ENCODE measurements at places on chromosomes 2 and 18.

GRCh38 chr2:95031076-95031725, 5.7 kb downstream of the MAL start:
- no peak for DNase-seq

- DNase-seq, result no peak
Measured at GRCh38 chr2:45469314-45470099, 141.6 kb downstream of the SRBD1 start.

GRCh38 chr2:237820421-237820820, 21.8 kb downstream of the RBM44 start:
- DNase-seq, result no peak

DNA sequence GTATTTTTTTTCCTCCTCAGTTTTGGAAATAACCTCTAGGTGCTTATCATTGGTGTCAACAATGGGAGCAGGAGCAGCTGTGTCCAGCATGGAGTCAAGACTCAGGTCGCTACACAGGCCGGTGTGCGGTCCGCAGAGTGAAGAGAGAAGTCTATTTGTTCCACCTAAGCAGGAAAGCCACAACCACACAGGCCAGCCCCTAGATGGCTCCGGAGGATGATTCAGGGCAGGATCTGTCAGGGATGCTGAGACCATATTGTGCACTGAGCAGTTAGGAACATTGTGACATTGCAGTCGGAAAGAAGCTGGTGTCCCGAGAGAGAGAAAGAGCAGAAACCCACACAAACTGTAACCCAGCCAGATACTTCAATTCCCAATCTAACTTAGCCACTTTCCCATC, 136.9 kb downstream of the GAREM1 start:
- DNase-seq, result no peak

DNA sequence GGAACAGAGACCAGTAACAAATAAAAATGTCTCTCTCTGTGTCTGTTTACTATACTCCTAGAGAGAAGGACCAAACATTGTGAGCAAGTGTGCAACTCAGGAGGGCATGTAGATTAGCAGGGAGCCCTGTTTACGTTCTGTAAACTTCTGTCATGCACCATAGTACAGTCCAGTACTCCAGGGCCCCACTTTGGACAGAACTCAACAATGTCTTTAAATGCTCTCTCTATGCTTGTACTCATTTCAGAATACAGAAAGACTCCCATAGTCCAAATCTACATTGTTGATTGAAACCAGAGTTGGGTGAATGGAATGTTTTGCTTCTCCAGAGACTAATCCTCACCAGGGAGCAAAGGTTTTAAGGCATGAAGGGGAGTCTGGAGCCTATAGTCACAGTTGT, 934.8 kb downstream of the NRXN1 start:
- no peak for DNase-seq

DNA sequence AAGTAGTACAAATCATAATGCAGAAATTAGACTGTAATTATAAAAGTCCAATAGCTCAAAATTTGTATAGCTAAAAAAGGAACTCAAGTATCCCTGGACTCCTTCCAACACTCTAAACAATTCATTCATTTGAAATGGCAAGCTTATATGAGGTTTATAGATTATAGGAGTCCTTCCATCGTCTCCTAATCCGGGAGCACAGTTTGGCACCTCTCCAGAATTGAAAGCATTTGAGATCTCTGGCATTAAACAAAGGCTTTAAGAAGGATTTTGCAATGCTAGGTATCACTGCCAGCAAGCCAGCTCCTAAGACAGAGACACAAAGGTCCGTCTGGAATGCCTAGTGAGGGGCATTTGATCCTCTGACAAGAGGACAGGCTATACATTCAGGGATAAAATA, 90.9 kb downstream of the ACVR1 start:
- DNase-seq, result no peak

GRCh38 chr2:157684940-157685466, 56.3 kb upstream of the ACVR1C start:
- DNase-seq, result no peak

- no peak for DNase-seq
Measured at GRCh38 chr2:233280114-233280693, 27.4 kb upstream of the SAG start.

DNA sequence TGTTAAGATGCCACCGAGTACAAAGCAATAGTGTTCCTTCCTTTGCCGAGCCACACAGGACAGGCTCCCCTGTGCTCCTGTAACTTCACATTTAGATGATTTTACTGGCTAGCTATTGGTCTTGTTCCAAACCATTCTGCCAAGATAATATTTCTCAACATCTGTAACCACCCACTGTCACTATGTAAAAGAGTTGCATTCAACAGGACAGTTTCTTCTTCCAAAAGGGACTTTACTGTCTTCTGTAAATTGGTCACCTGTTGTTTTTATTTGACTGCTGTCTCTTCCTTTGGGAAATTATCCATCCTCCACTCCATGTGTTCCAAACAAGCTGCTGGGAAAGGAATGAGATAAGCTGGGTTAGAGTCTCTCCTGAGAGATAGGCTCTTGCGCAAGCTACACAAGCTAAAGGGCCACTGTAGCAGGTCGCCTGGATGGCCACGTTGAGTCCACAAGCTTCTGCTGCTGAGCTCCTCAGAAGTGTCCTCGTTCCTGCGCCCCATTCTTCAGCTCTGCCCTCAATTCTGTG, 14.4 kb upstream of the BZW1 start:
- DNase-seq, result no peak

DNA sequence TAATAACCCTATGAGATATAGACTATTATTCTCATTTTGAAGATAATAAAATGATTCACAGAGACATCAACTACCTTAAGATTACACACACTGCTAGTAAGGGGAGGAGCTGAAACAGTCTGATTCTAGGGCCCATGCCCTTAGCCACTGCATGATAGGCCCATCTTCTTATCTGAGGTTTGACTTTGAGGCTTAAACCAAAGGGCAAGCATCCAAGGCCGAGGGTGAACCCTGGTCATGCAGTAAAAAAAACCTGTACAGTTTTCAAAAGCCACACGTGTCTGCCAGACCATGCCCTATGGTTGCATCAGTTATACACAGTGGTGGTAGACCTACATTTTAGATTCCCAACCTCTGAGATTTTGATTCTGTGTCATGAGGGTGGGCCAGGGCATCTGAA, 44.8 kb downstream of the POLE4 start:
- no peak for DNase-seq

GRCh38 chr2:233819884-233820773, 34.2 kb downstream of the HJURP start:
- DNase-seq, result no peak

DNA sequence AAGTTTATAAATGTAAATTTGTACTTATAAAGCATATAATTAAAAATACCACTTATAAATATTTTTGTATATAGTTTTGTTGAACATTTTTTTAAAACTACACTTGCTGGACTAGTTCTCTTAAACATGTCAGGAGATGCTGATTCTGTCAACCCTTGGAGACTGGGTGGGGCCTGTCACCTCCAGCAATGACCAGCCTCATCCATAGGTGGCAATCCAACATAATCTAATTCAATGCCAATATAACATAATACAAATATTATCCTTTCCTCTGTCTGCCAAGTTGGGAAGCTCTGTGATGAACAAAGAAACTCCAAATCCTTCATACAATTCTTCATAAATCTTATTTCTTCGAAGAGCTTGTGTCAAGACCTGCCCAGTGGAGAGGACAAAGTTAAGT, 140.4 kb downstream of the RBMS1 start:
- no peak for DNase-seq

DNA sequence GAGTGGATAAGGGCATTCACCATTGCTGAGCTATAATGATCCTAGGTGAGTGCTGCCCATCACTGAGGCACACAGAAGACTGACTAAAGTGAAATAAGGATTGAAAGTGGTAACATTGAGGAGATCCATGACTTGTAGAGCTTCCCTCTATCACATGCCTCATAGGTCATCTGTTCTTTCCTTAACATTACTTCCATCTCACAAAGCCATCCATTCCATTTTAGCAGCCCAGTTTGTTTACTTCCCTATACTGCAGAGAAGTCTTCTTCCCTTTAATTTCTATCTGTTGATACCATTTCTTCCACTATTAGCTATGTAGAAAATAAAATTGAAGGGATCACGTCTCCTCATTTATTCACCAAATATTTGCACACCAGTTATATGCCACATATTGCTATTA, 32.1 kb downstream of the ME2 start:
- no peak for DNase-seq

DNA sequence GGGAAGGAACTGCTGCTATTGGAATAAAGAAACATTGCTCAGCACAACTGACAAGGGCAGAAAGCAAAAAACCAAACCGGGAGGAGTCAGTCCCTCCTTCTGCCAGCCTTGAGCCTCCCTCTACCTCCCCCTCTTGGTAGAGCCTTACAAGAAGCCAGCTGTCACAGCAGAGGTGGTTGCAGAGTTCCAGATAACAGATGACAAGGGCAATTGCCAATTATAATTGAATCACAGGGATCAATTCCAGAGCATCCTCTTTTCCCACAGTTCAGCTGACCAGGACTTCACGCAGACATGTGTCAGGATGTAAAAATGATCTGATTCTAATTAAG, 548.2 kb upstream of the LRRTM1 start:
- DNase-seq, result no peak

DNA sequence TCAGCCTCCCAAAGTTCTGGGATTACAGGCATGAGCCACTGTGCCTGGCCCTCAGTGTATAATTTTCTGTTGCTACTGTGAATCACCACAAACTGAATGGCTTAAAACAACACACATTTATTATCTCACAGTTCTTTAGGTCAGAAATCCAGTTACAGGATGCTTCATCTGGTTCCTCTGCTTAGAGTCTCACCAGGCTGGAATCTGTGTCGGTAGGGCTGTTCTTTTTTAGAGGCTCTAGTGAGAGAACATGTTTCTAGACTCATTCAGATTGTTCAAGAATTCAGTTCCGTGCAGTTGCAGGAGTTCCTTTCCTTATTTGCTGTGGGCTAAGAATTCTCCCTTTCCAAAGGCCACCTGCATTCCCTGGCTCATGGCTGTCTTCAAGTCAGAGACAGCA, 22.2 kb downstream of the CCDC121 start:
- DNase-seq, result no peak

DNA sequence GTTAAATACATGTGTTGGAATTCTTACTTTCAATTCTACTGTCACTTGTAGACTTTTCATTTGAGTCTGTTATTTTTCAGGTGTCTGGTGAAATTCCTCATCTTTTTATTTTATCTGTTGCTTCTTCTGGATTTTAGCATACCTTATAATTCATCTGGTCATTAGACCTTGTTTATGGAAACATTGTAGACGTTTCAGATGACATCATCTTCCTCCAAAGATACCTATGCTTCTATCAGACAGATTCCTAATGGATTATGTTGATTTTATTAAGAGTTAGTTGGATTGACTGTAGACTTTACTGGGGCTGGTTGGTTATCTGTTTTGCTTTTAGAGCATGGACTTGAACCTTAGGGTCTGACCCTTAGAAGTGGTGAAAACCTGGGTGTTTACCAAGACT, 15.3 kb upstream of the MFSD2B start:
- no peak for DNase-seq

DNA sequence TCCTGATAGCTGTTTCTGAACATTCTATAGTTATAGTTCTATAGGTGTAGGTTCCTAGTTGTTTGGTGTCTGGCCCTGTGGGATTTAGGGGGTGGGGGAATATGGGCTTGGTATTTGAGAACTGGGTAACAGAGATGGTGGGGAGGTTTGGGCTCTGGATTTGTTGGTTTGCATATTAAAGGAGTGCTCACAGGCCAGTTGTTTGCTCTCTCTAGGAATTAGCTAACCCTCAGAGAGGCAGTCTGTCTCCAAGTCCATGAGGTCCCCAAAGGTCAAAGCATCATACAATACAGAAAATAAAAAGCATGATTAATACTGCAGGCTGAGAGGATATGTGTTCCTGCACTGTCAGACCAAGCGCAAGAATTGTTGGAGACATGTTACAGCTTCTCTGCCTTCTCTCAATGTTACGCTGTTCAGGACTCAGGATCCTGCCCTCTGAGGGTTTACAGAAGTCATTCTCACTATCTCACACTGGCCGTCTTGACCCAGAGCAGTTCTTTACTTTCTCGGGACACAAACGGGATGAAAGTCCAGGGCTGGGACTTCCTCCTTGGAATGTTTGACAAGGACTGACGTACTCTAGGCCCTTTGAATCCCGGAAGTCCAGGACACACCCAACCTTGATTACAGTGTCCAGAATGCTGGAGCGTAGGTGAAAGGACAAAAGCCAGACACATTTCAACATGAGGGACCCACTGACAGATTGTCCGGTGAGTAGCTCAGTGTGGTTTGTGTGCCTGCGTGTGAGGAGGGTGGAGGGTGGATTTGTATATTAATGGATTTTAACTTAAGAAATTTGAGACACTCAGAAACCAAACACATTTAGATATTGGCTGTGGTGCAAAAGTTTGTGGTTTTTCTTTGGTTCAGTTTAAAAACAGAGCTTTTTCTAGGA, at the start of gene NOSTRIN:
Gene NOSTRIN (plus strand): TSS at position 677 of the 898 bp plus-strand sequence. CDS start 10 bp downstream, at position 687.
- no peak for DNase-seq

DNA sequence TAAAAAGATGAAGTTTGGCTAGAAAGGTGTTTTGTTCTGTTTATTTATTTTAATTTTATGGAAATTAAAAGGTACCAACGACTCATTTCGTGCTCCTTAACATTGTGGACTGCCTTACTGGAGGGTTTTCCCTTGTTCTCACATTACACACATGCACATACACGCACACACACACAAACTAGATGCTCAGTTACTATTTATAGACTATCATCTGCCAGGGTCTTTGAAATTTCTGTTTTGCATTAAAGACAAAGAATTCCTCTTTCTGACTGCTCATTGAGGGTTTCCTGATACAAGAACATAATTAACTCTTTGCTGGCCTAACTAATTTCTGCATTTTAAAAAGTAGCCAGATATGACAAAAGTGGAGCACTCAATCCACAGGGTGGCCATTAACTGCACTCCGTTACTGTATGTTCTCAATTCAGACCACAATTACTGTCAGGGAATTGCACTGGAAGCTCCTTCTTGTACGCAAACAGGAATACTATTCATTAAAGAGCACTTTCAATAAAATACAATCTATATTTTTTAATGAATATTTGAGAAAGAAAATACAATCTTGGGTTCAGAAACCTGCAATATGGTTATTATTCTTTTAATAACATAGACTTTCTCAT, 366.9 kb upstream of the GALNT5 start:
- no peak for DNase-seq

DNA sequence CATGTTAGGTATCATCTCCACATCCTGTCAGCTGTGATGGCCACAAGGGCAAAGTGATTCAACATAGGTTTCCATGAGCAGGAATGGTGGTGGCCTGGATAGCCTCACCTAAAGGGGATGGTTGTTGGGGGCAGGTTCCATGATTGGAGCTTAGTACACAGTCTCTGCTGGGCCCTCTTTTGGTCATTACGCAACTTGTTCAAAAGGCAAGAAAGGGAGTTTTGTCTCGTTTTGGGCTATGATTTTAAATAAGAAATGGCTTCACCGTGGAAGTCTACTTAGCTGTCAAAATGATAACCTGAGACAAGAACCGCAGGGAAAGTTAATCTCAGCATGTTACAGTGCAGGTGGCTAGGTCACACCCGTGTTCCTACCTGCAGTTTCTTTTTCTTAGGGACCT, 13.1 kb upstream of the MC4R start:
- DNase-seq, result no peak

- DNase-seq, result no peak
Measured at GRCh38 chr2:74101574-74102300, 46.0 kb downstream of the BOLA3 start.

- DNase-seq, result no peak
Measured at GRCh38 chr2:228447266-228447915, 265.9 kb upstream of the SPHKAP start.

- DNase-seq, result no peak
Measured at GRCh38 chr2:196066291-196067087, 2.1 kb downstream of the DNAH7 start.

Measured in stimulated activated CD4-positive, alpha-beta T cell treated with anti-CD3 and anti-CD28 coated beads, Interleukin-15, amount 100 ng/mL, for 48 hours (primary cell).